ENCODE measurements at places on chromosomes 11 and 22.

DNA sequence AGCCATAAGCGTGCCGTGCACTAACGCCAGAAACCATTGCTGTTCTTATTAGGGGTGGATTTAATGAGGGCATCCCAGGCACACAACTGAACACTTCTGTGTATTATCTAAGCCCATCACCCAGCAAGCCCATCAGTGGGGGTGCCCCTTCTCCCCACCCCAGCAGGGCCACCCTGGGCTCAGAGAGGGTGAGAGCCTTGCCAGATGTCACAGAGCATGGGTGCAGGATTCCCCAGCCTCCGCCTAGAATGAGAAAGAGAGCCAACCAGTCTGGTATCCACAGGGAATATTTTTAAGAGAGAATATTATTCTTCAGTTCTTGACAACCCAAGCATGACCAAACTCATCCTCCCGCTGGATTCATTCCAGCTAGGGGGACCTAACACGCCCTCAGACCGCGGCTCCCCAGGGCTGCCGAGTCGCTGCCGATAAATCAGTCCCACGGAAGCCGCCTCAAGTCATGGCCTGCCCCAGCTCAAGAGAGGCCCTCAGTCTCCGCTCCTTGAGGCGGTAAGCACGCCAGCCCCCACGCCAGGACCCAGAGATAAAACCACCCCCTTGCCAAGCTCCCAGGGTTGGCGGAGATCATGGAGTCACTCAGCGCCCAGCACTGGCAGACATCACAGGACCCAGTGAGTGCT, 47.2 kb downstream of the MN1 start:
- no peak for DNase-seq

DNA sequence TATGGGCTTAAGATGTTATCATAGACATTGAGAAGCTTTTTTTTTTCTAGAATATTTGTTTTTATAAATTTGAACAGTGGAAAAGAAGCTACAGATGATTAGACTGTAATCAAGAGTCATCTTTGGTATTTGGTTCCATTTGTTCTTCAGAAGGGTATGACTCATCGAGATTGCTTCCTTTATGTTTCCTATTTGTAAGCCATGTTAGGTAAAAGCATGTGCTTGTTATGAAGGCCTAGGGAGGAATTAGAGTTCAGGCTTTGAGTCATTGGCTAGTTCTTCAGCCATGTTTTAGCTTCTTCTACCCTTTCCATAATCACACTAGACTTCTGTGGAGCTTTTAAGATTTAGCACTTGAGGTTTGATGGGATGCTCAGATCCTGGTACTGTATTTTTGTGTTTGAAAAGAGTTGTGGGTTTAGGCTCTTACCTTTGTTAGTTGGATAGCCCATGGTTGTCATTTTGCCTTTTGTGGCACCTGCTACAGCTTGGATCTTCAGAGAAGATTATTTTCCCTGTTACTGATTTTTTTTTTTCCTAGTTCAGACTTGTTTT, 44.3 kb downstream of the POLD3 start:
- DNase-seq = no peak

DNA sequence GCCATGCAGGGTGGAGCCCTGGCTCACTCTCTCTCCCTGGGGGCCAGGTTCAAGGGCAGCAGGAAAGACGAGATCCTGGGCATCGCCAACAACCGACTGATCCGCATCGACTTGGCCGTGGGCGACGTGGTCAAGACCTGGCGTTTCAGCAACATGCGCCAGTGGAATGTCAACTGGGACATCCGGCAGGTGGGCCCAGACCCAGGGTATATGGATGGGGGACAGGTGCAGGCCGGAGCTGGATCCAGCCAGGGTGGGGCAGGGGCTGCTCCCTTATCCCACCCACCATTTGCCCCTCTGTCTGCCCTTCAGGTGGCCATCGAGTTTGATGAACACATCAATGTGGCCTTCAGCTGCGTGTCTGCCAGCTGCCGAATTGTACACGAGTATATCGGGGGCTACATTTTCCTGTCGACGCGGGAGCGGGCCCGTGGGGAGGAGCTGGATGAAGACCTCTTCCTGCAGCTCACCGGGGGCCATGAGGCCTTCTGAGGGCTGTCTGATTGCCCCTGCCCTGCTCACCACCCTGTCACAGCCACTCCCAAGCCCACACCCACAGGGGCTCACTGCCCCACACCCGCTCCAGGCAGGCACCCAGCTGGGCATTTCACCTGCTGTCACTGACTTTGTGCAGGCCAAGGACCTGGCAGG, 2.9 kb downstream of the TRPT1 start:
- DNase-seq = no peak

GRCh38 chr11:73267122-73267846, 4.9 kb upstream of the P2RY6 start:
- no peak for DNase-seq

DNA sequence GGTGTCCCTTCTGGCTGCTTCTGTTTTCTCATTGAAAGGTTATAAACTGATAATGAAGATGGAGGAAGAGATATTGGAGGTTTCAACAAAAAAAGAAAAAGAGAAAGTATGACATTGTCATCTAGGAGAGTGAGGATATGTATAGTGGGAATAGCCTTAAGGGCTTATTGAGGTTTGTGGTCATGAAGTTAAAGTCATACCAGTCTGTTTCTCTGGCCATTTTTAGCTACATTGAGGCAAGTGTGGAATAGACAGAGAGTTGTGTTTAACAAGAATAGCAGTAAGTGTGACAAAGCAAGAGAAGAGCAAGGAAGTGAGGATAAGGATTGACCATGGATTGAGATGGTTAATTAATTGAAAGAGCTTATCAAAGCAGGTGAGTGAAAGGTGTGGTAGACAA, 110.4 kb downstream of the ELP4 start:
- no peak for DNase-seq

- DNase-seq = no peak
Observed at GRCh38 chr11:73265853-73266645, 6.1 kb upstream of the P2RY6 start.

GRCh38 chr11:106322106-106322505, 244.6 kb downstream of the AASDHPPT start:
- DNase-seq = no peak

DNA sequence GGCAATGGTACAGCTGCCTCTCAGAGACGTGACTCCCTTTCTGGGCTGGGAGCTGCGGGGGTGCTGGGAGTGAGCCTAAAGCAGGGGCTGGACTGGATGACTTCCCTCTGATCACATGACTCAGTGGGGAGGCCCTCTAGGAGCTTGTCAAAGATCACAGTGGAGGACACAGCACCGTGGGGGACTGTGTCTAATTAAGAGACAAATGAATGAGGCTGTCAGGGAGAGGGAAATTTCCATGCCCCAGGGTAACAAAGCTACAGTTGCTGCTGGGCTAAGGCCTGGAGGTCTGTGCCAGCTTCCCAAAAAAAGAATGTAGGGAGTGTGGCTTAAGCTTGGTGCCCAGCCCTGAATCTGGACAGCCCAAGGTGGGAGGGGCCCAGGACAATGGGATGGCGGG, 262.8 kb upstream of the PLET1 start:
- no peak for DNase-seq

DNA sequence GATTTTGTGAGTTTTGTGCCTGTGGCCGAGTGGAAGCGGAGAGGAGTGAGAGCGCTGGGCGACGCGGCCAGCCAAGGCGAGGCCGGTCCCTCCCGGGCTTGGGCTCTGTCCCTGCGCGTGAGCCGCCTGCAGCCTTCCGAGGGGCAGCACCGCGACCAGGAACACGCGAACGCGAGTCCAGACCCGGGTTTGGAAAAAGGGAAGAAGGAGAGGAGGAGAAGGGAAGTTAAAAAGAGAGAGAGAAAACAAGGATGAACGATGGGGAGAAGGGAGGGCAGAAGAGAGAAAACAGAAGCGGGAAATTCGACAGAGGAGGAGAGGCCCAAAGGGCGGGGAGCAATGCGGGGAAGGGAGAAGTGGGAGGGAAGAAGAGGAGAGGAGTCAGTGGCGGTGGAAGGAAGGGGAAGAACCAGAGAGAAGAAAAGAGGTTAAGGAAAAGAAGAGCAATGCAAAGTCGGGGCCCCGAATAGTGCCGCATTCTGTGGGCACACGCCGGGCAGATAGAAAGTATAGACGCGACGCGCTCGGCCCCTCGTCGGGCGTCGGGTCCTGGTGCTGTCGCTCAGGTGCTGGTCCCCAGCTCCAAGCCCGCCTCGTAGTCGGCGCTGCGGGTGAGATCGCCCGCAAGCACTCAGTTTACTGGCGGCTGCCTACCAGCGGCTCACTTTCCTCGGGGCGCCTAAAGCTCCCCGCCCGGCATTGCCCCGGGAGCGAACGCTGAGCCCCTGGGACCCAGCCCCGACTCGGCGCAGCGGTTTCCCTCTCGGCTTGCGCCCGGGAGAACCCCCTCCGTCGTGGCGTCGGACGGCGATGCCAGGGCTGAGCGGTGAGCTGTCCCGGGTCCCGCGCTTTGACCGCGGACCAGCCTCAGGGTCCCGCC, 2.8 kb upstream of the BARX2 start:
- no peak for DNase-seq

DNA sequence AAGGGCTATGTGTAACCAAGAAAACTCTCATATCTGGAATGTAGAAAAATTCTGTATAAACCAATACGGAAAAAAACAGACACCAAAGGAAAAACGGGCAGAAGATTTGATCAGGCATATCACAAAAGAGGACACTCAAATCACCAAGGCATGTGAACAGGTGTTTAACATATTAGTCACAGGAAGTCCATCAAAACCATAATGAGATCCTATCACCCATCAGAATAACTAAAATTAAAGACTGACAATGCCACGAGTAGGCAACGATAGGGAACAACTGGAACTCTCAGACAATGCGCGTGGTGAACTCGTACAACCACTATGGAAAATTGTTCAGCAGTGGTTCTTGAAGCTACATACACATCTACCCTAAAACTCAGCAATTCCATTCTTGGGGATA, 94.5 kb downstream of the MICAL3 start:
- no peak for DNase-seq

DNA sequence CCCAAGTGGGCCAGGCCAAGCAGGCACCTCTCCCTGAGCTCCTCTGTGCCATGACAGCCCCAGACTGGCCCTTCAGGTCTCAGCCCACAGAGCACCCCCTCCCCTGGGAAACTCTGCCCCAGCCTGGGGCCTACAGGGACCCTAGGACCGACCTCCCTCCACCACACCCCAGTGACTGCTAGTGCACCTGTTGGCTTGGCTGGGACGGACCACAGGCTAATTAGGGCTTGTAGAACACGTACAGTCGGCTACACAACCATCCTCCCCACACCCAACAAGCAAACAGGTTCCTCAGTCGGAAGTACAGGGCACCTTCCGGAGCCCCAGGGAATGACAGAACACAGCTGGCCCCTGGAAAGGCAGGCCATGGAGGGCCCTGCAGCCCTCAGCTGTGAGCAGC, 4.3 kb downstream of the SBF1 start:
- no peak for DNase-seq

GRCh38 chr22:36701965-36702621, 1.5 kb downstream of the CACNG2 start:
- DNase-seq = no peak

DNA sequence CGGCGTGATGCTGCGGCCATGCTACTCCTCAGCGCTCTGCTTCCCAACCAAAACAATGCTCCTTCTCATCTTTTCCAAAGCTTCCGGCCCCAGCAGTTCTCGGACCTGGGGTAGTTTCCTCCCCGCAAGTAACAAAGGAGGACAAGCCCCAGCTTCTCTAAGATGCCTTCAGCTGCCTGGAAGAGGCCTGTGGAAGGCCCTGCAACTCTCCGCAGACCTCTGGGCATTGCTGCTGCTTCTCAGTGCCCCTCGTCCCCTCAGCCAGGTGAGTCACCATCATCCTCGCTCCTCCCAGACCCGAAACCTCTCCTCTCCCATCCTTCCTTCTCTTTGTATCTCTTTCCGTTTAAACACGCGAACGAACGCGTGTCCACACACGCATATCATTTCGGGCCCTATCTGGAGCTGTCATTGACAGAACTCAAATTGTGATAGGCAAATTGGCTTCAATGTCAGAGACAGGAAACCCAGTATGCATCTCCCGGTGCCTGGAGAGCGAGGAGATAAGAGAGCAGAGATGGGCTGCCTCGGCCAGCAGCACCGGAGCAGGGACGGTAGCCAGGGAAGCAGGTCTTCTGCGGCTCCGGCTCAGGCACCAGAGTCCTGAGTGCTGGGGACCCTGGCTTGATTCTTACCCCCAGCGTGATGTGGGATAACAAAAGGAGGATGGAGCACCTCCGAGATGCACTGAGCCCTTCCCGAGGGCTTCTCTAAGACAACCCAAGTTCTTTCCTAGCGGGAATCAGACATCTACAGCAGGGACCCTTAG, 22.0 kb upstream of the JAM3 start:
- DNase-seq = no peak

DNA sequence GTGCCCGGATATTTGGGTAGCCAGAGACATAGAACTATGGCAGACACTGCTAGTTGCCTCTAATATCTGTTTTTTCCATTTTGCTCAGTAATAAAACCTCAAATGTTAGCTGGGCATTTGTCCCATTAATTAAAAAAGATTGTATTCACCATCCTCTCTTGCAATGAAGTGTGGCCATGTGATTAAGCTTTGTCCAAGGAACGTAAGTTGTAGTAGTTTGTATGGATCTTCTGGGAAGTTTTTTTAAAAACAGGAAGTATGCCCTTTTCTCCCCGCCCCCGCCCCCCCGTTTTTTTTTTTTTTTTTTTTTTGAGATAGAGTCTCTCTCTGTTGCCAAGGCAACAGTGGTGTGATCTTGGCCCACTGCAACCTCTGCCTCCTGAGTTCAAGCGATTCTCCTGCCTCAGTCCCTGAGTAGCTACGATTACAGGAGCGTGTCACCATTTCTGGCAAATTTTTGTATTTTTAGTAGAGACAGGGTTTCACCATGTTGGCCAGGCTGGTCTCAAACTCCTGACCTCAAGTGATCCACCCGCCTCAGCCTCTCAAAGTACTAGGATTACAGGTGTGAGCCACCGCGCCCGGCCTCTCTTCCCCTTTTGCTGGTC, 1.7 kb upstream of the TMEM135 start:
- no peak for DNase-seq

DNA sequence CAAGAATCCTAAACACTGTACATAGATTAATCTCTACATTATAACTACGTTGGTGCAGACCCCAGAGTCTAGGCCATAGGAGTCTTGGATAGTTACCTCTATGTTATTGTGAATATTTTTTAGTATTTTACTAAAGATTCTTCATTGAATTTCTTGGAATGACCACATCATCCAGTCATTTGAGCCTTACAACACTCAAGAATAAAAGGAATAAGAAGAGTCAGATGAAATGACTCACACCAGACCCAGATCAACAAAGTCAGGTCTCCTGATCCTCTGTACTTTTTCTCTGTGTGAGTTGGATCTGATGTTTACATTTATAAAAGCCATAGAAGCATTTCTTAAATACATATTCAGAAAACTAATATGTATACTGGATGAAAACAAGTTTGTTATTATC, 179.2 kb upstream of the ARHGAP20 start:
- DNase-seq = no peak

DNA sequence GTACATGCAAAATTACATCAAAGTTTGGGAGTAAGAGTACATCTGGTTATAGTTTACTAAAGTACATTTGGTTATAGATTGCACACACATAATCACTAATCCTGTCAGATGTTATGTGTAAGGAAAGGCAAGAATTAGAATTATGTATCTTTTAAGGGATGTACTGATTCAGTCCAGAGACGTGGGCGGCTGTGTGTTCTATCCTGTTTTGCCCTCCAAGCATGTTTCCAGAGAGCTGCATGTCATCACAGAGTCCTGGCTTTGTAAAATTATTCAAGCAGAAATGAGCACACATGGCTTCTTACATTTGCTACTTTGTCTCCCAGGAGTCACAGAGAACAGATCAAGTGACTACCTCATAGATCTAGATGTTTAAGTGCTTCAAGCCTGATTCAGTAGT, 33.2 kb upstream of the CEP126 start:
- no peak for DNase-seq

Measured in activated naive CD4-positive, alpha-beta T cell (primary cell).